NCI-H2107 (cell line): ENCODE measurements at places on chromosomes 5 and 9.

DNA sequence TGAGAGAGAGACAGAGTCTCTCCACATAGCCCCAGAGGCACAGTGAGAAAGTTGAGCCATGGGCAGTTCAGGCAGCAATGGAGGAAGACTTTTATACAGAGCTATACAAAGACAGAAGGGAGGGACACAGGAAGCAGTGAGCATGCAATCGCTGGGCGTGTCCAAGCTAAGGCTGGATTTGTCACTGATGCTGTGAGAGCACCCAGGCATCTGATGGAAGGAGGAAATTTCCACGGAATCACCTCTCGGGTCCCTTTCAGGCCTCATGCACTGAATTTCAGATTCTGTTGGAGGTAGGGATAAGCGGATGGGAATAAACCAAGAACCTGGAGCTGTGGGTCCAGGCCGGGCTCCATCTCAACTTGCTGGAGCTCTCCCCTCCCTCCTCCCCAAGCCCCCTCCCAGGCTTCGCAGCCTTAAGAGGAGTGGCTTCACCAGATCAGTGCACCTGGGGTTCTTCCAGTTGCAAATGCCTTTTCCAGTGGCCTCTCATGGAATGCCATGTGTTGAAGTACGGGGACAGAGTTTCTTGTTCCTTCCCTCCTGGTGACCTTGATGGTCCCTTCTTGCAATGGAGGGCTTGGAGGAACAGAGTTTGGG lies 114.8 kb upstream of the ALDH1B1 start:
- DNase-seq, result no peak

DNA sequence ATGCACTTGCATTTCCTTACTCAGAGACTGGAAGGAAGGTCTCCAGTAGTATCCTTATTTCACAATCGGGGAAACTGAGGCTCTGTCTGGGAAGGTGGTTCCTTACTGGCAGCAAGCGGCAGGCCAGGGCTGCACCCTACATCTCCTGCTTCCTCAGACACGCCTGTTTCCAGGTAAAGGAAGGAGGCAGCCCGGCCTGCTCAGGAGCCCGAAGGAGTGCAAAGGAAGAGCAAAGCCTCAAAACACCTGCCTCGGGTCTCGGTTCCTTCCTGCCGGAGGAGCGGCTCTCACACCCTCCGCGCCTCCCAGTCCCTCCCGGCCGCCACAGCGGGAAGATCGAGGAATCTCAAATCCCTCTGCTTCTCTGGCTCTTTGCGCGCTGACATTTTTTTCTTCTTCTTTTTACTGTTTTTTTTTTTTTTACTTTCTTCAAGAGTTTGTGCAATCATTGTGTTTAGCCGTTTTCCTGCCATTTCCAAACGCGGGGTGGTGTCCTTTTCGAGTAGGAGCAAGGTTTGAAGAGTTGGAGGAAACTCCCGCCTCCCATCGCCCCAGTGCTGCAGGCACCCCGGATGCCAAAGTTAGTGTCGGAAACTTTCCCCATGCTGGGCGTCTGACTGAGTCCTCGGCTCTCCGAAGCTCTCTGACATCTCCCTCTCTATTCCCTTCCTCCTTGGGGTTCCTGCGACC lies 1.0 kb downstream of the GGTA1 start:
- DNase-seq, result no peak

DNA sequence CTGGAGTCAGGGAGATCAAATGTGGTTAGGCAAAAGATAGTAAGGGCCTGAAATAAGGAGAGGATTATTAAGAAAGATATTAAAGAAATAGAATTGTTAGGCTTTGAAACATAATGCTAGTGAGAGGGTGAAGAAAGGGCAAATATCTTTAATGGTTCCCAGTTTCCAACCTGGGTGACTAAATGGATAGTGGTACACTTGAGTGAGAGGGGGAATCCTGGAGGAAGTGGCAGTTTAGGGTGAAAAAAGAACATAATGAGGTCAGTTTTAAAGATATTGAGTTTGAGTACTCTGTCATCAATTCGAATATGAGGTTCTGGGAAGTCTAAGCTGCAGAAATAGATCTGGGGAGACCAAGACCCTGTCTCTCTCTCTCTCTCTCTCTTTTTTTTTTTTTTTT lies 18.9 kb downstream of the DNAI1 start:
- DNase-seq, result no peak

- DNase-seq, result no peak
Measured at GRCh38 chr5:10789021-10789420, 28.0 kb upstream of the DAP start.

DNA sequence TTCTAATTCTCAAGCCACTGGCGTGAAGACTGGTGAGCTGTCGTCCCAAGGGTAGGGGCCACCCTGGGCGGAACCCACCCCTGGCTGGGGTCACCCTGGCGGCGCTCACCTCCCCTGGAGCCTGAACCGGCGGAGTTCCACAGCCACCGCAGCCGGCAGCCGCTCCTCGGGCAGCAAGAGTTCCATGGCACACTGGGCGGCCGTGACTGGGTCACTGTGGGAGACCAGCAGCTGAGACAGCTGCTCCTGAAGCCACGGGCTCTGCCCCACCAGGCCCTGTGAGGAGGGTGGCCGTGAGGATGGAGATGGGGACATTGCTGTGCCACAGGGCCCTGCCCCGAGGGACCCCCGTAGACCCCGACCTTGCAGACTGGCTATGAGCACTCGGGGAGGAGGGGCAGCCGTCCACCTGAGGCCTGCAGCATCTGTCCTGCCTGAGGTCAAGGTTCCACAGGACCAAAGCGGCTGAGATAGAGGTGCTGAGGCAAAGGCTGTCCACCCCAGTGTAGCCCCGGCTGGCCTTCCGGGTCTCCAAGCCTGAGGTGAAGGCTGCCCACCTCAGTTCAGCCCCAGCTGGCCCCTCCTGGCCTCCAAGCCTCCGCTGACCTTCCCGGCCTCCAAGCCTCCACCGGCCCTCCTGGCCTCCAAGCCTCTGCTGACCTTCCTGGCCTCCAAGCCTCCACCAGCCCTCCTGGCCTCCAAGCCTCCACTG lies 50.6 kb upstream of the NRARP start:
- no peak for DNase-seq

- DNase-seq, result no peak
Measured at GRCh38 chr5:87076931-87077330, 190.8 kb upstream of the RASA1 start.

DNA sequence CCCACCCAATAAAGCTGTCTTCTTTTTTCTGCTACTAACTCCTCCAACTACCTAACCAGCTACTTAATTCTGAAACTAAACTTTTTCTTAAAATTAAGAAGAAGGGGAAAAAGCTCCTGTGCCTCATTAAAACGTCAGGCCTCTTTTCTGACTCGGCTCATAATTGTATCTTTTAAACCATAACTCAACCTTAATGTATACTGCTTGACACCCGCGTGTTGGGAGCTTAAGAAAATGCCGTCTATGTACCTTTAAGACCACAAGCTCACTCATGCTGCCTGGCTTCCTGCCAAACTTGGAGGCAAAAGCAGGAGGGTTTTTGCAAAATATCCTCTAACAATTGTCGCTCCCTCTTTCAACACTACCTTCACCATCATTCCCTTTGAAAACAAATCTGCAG lies 5.0 kb downstream of the EBF1 start:
- DNase-seq, result peak; percentile 76
